ENCODE measurements at places on chromosomes 3 and 15.

GRCh38 chr15:33126559-33127290, 67.8 kb downstream of the FMN1 start:
- no peak for DNase-seq

DNA sequence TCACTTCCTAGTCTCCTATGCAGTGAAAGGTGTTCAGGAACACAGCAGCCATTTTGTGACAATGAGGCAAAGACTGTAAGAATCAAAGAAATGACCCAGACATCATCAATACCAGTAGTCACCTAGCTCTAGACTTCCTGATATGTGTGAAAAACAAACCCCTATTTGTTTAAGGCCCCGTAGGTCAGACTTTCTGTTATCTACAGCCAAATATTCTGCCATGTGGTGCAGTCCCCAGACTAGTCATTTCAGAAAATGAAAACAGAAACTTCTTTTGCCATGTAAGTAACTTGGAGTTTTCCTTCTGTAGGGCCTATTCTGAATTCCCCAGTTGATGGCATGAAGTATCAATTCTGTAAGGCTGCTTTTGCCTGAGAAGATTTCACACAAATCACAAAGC, 181.7 kb upstream of the SNTN start:
- DNase-seq: no peak

- no peak for DNase-seq
Observed at GRCh38 chr3:186921578-186921977, 8.7 kb upstream of the ST6GAL1 start.

DNA sequence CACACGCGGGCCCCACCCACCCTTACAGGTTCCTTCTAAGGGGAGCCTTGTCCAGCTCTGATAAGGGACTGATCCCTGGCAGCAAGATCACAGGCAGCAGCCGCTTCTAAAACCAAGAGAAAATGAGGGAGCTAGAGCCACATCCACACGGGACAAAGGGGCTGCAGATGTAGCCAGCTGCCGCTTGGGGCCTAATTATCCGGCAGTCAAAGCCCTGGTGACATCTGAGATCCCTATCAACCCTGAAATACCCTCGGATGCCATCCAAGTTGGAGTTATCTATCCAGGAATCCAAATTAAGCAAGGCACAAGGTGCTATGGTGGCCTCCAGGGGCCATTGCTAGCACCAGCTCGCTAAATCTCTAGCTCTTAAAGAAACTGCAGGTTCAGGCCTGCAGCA, 248.3 kb downstream of the VPS13C start:
- no peak for DNase-seq

- no peak for DNase-seq
Observed at GRCh38 chr3:161273589-161274218, 52.6 kb downstream of the NMD3 start.

DNA sequence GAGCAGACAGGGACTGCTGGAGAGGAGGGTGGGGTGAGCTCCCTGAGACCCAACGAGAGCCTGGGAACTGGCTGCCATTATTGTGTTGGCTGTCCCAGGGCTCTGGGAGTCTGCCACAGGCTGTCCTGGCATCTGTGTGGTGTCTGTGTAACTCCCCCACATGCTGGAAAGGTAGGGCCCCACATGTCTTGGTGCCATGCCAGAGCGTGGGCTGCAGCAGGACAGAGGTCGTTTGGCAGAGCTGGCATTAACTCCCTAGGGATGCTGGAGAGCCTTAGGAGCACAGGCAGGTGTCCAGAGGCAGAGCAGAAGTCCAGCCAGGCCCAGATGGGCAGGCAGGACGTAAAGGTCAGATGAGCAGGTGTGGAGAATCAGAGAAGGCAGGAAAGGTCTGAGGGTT, 9.7 kb downstream of the TIMP4 start:
- DNase-seq: no peak

DNA sequence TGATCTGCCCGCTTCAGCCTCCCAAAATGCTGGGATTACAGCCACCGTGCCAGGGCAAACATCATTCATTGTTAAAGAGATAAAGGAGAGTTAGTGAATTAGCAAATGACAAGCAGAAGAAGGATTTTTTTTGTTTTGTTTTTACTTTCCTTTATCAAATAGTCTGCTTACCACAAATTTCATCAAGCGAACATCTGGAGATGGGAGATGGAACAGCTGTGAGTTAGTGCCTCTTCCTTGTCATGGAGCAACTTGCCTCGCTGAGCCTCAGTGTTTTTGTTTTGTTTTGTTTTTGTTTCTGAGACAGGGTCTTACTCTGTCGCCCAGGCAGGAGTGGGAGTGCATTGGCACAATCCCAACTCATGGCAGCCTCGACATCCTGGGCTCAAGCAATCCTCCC, 15.9 kb downstream of the ZNF860 start:
- no peak for DNase-seq

DNA sequence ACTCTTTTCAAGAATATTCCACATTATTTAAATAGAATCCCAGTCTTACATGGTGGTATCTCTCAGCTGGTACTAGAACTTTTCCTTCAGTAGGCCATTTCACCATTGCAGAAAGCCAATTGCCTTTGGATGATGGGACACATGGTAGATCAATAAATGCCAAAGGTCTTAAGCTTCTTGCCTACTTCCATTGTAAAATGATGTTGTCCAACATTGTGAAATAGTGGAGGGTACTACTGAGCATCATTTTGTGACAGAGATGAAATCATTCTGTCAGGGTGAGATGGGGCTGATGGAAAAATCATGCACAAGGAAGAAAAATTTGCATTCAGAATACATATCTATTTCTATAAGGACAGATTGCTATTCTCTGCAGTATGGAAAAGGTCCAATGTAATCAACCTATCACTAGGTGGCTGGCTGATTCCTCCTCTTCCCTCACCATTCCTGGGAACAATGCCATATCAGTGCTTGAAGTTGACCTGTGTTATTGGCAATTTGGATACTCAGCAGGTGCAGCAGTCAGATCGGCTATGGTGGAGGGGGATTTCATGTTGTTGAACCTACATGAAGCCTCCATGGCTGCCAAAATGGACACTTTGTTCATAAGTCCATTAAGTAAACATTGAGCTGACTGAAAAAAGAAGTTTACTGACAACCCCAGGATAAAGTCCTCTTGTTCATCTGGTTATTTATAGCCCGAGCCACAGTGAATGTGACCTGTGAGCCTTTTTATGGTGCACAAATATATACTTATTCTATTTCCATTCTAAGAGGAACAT, 596.9 kb upstream of the ARPP21 start:
- DNase-seq: no peak

- no peak for DNase-seq
Observed at GRCh38 chr3:66486202-66486601, 14.6 kb downstream of the LRIG1 start.

- DNase-seq: no peak
Observed at GRCh38 chr15:96268442-96269204, 61.9 kb upstream of the NR2F2 start.

DNA sequence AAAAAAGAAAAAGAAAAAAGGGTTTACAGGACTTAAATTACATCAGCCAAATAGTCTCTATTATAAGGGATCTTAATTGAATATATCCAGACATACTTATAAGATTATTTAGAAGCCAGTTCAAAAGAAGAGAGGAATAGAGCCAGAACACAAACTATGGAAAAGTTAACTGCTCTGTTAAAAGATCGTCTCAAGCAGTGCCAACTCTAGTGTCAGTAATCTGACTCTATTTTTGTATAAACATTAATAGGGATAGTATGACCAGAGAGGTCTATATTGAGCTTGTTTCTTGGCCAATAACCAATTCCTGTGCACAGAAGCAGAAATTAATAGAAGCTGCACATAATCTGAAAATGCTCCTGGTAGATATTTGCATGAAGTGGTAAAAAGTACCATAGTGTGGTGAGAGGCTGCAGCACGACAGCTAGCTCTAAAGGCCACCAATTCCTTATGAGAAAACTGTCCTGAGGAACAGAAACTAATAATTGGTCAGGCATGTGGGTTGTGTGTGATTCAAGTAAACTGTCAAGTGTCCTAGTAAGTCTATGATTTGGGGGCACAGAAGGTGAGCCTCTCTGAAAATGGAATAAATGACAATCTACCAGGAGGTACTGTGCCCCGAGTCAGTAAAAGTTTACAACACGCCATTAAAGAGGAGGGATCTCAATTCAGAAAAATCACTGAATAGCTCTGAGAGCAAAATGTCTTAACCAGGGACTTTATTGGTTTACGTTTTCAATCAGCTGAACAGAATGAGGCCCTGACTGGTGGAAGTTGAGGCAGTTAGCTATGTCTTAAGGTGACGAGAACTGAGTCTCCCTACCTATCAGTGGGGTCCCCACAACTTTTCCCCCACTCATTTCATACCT, 51.5 kb upstream of the NANOGP8 start:
- DNase-seq: peak; percentile 90

DNA sequence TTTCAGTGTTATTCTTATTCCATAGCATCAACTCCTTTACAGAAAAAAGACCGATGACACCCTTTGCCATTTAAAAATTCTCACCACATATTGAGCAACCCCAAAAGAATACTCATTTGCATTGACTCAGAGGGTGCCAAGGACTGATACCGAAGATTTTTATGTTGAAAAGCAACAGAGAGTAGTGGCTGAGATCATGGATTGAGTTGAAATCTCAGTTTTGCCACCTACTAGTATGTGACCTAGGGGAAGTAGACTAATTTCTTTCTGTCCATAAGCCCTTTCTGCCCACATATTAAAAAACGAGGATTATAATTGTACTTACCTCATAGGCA, 313.9 kb upstream of the SATB1 start:
- no peak for DNase-seq

GRCh38 chr15:28786521-28786920, 61.9 kb downstream of the GOLGA6L7 start:
- no peak for DNase-seq

GRCh38 chr3:48966367-48966766, 23.7 kb upstream of the P4HTM start:
- DNase-seq: no peak

GRCh38 chr3:111509308-111509707, 32.7 kb upstream of the CD96 start:
- no peak for DNase-seq

DNA sequence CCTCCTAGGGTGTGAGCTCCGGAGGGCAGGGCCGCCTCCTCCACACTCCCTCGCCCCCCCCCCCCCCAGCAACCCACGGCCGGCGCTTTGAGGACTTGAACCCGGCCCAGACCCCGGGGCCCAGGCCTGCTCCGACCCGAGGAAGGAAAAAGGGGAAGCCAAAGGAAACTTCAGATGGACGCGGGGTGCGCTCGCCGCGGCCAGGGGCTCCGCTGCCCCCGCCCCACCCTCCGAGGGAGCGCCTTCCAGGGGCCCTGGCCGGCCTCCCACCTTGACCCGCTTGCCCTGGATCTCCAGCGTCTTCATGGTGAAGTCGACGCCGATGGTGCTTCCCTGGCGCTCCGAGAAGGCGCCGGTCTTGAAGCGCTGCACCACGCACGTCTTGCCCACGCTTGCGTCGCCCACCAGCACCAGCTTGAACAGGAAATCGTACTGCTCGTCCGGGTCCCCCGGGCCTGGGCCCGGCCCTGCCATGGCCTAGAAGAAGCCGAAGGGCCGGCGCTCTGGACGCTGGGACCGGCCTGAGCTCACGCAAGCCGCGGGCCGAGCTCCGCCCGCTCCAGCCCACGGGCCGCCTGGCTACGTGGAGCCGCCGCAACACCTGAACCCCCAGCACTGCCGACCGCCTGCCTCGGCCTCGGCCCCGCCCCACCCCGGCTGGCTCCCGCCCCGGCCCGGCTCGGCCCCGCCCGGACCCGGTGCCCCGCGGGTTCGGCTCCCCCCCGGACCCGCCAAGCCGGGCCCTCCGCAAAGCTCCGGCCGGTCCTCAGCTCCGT, 400 bp downstream of the RAB43 start:
- no peak for DNase-seq

DNA sequence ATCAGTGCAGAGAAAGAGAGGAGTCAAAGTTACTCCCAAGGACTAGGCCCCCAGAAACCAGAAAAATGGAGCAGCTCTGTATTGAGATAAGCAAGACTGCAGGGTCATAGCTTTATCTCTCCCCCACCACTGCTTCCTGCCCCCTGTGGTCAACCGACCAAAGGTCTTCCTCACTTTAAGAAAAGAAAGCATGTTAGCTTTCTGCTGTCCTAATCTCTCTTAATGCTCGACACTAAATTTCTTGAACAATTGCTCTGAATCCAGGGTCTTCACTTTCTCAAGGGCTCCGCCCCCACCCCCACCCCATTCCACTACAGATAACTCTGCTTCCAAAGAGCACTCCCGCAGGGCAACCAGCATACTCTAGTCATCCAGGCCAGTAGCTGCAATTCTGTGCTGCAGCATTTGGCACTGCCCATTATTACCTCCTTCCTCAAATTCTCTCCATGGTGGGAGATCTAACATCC, 31.9 kb downstream of the TNIK start:
- DNase-seq: no peak

- no peak for DNase-seq
Observed at GRCh38 chr3:41064070-41064469, 135.2 kb upstream of the CTNNB1 start.

- DNase-seq: no peak
Observed at GRCh38 chr3:138124706-138125355, 7.4 kb downstream of the A4GNT start.

GRCh38 chr15:35062738-35063099, 22.4 kb downstream of the NANOGP8 start:
- no peak for DNase-seq

GRCh38 chr15:79168922-79169456, 78.4 kb upstream of the RASGRF1 start:
- no peak for DNase-seq

- DNase-seq: no peak
Observed at GRCh38 chr3:81743096-81744025, 18.1 kb downstream of the GBE1 start.

DNA sequence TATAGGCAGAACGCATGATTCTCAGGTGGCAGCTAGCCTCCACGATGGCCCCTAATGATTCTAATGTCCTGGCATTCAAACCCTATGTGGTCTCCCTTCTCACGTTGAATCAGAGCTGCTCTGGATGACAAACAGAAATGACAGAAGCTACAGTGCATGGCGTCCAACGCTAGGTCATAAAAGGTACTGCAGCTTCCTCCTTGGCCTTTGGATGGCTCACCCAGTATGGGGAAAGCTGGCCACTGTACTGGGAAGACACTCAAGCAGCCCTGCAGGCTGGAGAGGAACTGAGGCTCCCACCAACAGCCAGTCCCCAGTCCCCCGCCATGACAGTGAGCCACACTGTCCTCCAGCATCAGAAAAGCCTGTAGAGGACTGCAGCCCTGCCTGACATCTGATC, 286.3 kb downstream of the FAM43A start:
- DNase-seq: no peak
